HS-5 (cell line): ENCODE measurements at places on chromosomes 12 and 14.
A peak's percentile ranks its signal among the peaks of the same experiment; 100 is the strongest.

DNA sequence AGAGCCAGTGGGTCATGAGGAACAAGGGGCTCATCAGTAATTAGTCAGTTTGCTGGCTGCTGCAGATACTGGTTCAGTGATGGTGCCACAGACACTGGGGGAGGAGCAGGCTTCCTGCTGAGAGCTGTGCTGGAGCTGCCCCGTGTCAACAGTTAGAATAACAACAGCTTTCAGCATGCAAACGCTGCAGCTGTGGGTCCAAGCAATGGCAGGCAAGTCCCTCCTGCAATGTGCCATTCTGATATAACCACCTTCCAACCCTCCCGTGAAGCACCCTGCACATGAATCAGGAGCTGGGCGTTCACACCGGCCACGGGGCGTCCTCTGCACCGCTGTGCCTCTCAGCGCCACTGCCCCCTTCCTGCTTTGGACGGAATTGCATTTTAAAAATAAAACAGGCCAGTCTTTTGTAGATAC lies 258.4 kb upstream of the SFSWAP start:
- DNase-seq, result no peak

DNA sequence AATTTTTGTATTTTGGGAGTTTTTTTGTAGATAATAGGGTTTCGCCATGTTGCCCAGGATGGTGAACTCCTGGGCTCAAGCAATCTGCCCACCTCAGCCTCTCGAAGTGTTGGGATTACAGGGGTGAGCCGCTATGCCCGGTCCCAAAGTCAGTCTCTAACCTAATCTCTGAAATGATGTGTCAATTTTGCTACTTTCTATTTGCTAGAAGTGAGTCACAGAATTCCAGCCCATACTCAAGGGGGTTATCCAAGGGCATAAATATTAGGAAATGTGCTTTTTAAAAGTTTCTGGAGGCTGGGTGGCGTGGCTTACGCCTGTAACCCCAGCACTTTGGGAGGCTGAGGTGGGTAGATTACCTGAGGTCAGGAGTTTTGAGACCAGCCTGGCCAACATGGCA lies 40.5 kb downstream of the RESF1 start:
- DNase-seq, result no peak

DNA sequence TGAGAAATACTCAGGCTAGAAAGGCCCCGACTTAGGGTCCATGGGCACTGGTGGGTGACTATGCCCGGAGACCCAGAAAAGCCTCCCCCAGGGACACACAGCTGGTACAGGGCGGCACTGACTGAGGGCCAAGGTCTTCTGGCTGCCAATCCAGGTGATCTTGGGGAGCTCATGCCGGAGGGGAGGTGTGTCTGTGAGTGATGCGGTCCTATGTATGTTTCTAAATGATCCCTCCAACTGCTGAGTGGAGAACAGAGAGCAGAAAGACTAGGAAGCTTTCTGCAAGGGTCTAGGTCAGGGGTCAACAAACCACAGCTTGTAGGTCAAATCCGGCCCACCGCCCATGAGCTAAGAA lies 391 bp downstream of the SERPINA4 start:
- DNase-seq, result no peak

DNA sequence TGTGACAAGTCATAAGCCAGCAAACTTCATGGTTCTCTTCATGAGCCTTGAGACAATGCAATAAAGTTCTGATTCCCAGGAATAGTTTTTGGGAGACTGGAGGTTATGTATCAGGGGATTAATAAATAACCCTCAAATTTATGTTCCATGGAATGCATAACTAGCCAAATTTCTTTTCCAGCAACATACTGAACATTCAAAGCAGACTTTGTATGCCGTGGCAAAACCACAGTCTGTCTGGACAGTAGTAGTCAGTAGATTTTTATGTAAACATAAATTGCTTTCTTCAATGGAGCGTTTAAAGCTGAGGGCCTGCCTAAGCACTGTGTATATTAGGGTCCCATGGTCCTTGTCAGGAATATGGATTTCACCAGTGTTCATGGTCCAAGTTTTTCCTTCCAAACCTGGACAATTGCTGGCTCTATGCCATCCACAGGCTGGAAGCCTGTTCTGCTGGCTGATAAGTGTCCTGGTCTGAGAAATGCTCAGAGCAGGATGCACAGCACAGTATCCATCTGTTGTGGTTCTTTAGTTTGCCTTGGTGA lies 144.9 kb downstream of the SRGAP1 start:
- no peak for DNase-seq

- DNase-seq, result no peak
Observed at GRCh38 chr12:3869433-3869832, 3.8 kb downstream of the PARP11 start.

DNA sequence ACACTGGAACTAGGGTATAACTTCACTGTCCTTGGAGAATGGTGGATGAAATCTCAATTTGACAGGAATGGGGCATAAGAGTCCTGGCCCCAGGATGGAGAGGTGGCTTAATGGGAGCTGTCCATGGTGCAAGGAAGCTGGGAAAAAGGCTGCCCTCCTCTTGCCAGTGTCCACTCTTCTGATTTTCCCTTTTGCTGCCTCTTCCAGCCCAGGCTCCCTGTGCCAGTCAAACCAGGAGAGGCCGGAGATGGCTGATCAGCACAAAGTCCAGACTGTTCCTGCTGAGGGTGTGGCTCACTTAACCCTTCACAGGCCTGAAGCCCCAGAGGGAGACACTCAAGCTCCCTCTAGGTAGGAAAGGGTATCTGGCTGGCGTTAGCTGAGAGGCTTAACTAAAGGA lies at the start of gene MYO1A:
Gene MYO1A, minus strand, starts transcription at position 240 of the 400 bp plus-strand sequence. CDS start 1,806 bp downstream, outside the sequence.
- DNase-seq, result no peak

DNA sequence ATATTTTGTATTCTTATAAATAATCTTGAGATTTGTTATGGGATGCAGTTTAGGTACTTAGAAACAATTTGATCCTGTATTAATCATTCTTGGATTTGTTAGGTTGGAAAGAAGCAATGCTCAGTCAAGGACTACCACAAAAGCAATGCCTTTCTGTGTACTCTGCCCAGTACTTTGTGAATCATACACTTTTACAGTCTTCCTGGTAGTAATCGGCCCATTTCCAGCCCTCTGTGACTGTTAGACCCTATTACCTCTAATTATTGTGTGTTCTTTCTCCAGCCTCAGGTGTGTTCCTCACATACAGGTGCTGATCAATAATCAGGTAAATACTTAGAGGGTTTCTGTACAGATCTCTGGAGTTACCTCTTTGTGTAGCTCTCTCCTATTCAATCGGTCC lies 609.0 kb downstream of the KCNH5 start:
- DNase-seq, result no peak

- DNase-seq, result no peak
Observed at GRCh38 chr14:85519661-85520305, 10.2 kb upstream of the FLRT2 start.

- no peak for DNase-seq
Observed at GRCh38 chr12:1972856-1973317, 31.4 kb downstream of the DCP1B start.

DNA sequence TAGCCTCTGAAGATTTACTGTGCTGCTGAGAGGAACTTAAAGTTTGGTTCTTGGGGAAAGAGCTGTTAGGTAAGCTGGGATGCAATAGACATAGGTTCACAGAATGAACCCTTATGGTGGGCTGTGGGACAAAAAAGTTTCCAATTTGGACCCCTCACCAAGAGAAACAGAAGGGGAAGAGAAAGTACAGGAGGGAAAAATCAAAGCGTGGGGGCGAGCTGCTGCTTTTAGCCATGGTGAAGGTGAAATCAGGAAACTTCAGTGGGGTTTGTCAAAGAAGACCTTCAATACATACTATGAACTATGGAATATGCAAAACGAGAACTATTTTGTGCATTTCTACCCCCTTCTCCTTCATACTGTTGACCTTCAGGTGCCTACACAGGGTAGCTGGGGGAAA lies 10.6 kb upstream of the NINJ2 start:
- no peak for DNase-seq

DNA sequence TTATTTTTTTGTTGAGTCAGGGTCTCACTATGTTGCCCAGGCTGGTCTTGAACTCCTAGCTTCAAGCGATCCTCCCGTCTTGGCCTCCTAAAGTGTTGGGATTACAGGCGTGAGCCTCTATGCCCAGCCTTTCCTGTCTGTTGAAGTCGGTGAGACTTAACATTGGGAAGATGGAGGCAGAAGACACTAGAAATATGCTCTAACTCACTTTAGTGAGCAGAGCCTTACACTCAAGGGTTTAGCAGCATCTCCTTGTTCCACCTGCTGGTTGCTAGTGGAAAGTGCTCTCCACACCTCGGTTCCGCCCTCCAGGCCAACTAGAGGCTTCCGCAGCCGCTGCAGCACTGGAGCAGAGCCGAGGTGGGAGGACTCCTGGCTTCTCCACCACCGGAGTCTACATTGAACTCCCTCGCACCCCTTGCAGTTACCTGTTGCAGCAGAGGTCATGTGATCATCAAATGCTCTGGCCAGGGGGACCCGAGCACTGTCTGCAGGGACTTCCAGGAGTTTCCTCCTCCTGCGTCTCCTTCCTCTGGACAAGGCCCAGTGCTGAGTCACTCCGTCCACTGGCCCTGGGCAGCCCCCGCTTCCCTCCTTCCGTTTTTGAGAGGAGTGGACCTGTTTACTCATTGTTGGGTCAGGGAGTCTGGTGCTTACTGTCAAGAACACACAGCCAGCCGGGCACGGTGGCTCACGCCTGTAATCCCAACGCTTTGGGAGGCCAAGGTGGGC lies 9.4 kb upstream of the HVCN1 start:
- peak; percentile 10 for DNase-seq

DNA sequence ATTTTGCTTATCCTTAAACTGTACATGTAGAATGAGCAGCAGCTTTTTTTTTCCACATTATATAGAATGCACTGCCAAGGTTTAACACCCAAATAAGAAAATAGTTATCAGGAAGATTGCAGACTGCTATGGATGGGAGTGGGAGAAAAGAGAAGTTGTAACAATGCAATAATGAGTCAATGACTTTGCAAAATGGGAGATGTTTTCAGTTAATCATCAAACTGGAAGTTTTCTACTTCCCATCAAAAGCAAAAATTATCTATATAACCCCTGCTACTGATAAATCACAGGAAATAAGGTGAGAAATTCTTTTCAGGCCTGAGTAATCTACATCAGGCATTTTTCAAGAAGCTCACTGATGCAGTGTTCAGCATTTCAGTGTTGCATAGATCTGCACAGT lies 309.1 kb downstream of the GXYLT1 start:
- no peak for DNase-seq

DNA sequence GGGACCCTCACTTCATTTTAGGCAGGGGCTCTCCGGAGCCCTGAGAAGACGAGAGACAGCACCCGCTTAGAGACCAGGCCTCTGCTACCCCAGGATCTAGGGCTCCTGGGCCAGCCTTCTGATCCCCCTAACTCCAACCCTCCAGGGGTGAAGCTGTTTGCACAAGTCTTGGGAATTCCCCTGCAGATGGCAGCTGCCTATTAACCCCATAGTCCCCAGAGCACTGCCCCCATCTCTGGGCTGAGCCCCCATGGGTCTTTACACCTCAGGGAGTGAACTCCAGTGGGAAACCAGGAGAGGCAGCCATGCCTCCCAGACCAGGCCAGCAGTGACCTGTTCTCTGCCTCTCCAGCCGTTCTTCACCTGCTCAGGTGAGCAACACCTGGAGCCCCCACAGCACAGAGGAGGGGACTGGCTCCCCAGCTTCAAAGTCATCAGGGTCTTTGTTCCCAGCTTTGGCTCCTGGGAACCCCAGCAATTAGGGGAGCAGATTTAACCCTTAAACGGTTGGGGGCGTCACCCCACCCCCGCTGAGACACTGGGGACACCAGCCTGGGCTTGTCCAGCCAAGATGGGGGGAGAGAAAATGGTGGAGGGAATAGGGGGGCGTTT lies 2.3 kb downstream of the WNT10B start:
- DNase-seq, result no peak

DNA sequence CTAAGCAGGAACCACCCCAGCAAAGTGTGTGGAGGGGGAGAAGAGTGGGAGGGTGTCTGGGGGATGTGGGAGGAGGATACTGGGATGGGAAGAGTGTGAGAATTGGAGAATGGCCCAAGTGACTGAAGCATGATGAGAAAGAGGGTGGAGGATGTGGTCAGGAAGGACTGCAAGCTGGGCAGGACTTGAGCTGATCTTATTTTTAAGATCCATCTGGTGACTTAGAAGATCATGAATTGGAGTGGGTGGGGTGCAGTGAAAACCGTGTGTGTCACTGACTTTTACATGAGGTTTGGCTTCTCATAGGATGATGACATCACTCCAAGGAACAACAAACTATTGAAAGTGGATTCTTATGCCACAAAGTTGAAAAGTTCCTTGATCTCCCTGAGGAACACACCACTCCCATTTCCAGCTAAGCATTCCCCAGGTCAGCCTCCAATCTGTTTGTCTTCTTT lies 287.5 kb downstream of the GALC start:
- peak; percentile 4 for DNase-seq

DNA sequence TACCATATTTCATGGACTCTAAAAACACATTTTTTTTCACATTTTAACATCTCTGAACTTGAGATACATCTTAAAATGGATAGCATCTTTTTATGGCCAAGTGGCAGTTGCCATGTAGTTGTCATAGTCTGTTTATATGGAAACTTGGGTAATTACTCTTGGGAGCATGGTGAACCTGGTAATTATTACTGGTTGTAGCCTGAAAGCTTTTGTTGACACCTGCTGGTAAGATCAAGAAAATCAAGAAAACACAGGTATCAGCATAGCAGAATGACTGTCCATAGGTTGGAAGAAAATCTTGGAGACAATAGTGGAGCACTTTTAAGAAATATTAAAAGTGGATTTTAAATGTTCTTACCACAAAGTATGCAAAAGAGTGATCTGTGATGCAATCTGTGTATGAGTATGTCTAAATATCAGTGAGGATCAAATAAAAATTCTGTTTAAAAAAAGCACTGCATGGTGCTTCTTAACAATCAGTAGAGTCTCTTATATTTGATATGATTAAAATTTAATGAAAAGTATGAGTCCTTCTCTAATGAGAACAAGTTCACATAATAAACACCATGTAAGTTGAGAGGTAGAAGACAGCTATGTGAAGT lies 44.2 kb downstream of the TTC8 start:
- DNase-seq, result no peak

DNA sequence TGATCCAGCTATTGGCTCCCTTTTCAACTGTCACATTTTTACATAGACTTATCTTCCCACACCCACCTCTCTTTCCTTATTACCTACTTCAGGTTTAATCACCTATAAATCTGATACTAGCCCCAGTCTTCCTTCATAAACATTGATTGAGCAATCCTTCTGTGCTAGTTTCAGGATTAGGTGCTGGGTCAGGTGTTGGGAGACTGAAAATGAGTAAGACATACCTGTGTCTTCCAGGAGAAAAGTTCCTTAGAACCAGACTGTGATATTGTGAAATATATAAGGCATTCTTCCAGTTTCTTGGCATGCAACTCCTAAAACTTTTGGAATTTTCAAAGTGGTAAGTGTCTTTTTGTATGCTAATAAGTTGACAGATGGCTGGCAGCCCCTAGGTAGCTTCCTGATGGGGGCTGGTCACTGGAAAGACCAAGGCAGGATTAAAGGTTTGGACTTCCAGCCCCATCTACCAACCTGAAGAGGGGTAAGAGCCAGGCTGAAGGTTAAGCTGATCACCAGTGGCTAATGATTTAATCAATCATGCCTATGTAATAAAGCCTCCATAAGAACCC lies 4.6 kb downstream of the ANO6 start:
- DNase-seq, result no peak

GRCh38 chr12:38638401-38638800 lies 267.0 kb downstream of the CPNE8 start:
- no peak for DNase-seq
